ENCODE measurements at places on chromosomes 7 and 10.
A peak's percentile ranks its signal among the peaks of the same experiment; 100 is the strongest.

DNA sequence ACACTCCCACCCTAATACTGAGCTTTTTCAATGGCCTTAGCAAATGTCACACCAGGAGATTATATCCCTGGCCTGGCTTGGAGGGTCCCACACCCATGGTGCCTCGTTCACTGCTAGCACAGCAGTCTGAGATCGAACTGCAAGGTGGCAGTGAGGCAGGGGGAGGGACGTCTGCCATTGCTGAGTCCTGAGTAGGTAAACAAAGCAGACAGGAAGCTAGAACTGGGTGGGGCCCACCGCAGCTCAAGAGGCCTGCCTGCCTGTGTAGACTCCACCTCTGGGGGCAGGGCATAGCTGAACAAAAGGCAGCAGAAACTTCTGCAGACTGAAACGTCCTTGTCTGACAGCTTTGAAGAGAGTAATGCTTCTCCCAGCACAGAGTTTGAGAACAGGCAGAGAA is 338.9 kb upstream of the MBL2 start:
- no peak for DNase-seq

DNA sequence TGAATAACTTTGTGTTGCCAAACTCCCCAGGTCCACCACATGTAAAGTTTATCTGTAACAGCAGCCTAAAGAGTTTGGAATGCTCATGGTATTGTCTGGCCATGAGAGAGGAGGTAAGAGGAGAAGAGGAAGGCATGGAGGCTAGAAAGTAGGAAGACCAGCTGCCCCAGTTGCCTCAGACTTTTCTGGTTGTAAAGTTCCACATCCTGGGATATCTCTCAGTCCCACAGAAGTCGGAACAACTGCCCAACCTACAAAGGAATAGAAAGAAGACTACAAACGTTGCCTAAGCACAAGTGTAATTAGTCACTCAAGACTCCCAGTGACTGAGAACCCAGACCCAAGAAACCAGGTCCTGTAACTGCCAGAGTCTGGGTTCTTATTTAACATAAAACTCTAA is 47.3 kb downstream of the CREB3L2 start:
- peak; percentile 24 for DNase-seq

- no peak for DNase-seq
Measured at GRCh38 chr7:94556028-94556427, 46.4 kb downstream of the CASD1 start.

- DNase-seq, result peak; percentile 5
Measured at GRCh38 chr7:38839851-38840250, 69.1 kb downstream of the VPS41 start.

GRCh38 chr7:22962775-22963350 is 51.1 kb downstream of the HYCC1 start:
- DNase-seq, result peak; percentile 27

- DNase-seq, result peak; percentile 73
Measured at GRCh38 chr7:135558337-135558767, 635 bp downstream of the NUP205 start.

- no peak for DNase-seq
Measured at GRCh38 chr7:34772296-34772938, 114.4 kb downstream of the NPSR1 start.

DNA sequence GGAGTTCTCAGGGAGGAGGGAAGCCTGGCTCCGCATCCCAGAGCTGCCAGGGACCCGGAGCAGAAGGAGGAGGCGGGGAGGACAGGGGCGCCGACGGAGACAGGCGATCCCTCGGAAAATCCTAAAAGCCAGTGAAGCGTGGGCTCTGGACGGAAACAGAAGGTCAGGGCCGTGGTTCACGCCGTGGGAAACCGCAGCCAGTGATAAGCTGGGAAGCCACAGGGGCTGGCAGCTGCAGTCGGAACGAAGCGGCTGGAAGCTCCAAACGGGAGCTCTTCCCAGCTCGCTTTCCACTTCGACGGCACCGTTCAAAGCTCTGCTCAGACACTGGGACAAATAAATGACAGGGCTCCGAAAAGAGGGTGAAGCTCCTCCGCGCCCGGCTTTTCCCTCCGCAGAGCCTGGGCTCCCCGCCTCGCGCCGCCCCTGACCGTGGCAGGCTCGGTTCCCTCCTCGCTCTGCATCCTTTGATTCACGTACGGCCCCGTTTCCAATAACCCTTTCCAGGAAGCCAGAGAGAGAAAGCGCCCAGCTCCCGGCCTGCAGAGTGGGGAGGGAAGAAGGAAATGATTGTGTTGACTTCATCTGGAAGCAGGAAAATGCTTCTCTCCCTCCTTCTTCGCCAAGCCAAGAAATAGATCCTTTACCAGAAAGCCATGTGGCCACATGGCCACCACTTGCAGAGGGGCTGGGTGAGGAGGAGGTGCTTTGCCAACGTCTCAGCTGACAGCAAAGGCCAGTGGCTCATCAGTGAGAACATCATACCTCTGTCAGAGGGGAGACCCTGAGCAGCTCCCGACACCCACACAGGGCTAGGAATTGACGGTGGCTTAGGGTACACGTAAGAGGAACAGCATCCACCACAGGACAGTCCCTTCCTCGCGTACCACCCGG is 57.4 kb downstream of the ADRB1 start:
- DNase-seq, result peak; percentile 50

DNA sequence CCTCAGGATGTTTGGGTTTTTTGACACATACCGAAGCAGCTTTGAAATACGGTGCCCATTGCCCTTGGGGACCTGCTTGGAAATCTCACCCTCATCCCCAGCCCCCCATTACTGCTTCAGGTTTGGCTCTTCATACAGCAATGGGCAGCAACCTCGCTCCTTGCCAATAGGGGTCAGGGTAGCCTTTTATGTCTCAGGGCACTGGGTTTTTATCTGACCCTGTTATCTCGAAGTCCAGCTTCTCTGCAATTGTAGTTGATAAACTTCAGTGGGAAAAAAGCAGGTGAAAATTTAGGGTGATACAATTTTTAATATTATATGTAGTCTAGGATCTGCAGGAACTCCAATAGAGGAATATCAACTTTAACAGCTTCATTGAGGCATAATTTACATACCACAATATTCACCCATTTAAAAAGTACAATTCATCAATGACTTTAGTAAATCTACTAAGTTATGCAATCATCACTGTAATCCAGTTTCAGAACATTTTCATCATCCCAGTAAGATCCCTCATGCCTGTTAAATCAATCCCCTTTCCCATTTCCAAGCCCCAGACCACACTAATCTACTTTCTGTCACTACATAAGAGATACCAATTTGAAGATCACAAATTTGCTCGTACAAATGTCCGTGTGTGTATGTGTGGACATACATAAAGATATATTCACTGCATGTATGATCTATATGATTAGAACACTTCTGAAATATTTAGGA is 386.2 kb downstream of the KCNMA1 start:
- DNase-seq, result peak; percentile 71

DNA sequence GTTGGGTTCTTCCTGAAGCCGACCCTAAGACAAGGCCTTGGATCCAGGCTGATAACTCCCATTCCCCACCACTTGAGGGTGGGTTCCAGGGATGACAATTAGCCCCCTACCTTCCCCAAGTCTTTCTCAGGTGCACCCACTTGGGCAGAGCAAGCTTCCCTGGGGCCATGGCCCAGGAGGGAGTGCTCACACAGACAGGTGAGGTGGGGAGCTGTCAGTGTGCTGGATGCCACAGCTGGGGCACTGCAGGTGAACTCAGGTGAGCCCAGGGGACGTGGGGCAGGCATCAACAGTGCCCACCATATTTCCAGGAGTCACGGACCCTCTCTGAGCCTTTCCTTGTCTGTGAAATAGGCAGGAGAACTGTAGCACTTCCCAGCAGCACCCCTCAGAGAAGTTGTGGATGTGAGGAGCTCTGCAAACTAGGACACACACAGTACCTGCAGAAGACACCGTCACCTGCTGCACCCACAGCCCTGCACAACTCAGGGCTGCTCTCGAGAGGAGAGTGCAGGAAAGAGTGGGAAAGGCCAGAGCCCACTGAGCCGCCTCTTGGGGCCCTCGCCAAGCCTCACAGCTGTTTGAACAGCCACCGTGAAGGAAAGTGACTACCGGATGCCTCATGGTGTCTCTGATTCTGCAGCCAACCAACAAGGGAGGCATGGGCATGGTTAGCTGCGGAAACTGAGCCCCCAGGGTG is 17.9 kb downstream of the SH3PXD2A start:
- DNase-seq, result no peak

- DNase-seq, result no peak
Measured at GRCh38 chr10:129764011-129764900, 199.8 kb downstream of the EBF3 start.

DNA sequence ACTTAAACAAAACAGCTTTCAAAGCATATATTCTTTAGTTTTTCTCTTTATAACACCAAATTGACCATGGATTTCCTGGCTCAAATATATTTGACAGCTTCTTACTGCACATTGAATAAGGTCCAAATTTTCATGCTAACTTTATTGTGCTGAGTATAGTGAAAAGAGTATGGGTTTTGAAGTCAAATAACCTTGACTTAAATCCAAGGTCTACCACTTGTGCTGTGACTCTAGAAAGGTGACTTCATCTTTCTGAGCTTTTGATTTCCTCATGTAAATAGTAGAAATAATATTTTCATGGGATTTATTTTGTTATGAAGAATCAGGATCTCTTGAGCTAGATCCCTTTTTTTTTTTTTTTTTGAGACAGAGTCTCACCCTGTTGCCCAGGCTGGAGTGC is 139.4 kb upstream of the GPR22 start:
- DNase-seq, result no peak

- DNase-seq, result no peak
Measured at GRCh38 chr10:132904814-132905649, 37.3 kb downstream of the CFAP46 start.

GRCh38 chr7:120170834-120171233 is 102.1 kb upstream of the KCND2 start:
- no peak for DNase-seq

DNA sequence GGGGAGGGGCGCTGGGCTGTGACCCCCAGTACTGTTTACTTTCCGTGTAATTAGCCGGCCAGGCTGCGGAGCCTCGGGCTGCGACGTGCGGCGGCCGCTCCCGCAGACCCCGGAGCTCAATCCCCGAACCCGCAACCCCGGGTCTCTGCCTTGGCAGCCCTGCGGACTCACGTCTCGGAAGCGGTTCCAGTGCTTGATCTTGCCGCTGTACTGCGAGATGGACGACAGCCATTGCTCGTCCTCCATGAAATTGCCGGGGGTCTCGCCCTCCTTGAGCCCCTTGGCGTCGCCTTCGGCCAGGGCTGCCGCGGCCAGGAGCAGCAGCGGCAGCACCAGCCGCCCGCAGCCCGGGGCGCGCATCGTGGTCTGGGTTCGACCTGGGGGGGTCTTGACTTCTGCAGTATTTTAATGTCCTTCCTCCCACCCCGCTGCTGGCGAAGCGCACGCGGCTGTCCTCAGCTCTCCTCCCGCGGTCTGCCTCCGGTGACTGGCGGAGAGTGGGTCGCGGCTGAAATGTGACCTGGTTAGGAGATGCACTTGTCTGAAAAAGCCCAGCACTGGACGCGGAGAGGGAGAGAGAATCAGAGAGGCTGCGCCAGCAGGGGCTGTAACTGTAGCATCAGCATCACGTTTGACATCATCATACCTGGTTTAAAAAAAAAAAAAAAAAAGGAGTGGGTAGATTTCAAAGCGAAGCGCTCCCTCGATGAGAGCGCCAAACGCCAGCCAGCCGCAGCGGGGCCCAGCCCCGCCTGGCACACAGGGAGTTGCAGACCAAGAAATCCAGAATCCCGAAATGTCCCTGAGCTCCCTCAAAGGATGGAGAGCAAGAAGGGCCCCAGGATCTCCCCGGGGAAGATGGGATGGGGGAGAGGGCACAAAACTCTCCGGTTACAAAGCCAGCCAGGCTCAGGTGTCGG is at the start of gene SPOCK2:
TSS of gene SPOCK2 (minus strand) at position 583 of the 920 bp plus-strand sequence. CDS start at position 360, 223 bp downstream.
- no peak for DNase-seq

DNA sequence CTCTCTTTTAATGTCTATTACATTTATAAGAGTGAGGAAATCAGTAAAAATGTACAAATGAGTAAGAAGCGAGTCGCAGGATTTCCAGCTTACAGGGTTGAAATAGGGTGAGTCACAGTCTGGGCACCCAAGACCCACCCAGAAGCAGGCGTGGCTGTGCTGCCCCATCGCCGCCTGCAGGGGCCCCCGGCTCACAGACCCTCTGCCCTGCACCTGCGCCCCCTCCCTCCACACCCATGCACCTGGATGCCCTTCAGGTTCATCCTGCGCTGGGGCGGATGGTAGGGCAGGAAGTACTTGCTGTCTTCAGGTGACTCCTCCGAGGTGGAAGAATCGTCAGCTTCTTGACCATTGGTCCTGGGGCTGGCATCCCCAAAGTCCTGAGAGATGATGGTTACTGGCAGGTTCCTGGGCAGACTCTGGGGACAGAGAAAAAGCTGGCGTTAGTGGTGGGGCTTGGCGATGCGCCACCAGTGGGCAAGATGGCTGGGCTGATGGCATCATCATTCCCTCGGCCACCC is 90.2 kb upstream of the GNA12 start:
- DNase-seq, result peak; percentile 54

DNA sequence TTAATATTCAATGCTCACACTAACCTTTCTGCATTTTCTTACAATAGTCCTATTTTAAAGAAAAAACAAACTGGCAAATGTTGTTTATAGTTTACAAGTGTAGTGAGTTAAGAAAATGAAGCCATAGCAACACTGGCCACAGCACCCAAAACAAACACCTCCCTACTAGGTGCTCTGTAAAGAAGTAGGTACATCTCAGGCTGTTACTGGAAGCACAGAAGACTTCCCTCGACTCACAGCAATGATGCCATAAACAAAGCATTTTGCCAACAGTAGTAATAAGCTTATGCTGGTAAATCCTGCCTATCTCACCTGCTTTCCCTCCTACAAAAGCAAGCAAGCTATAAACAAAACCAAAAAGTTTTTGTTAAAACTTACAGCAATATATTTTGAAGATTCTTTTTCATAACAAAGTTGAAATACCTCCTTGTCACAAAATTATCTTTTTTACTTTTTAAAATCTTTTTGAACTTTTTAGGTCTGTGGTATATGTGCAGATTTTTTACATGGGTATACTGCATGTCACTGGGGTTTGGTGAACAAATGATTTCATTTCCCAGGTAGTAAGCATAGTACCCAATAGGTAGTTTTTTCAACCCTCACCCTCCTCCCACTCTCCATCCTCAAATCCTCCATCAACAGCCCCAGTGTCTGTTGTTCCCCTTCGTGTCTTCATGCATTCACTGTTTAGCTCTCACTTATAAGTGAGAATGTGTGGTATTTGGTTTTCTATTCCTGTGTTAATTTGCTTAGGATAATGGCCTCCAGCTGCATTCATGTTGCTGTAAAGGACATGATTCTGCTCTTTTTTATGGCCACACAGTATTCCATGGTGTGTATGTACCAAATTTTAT is 28.4 kb downstream of the COA1 start:
- no peak for DNase-seq

- peak; percentile 87 for DNase-seq
Measured at GRCh38 chr10:67884842-67885670, 600 bp downstream of the SIRT1 start.

DNA sequence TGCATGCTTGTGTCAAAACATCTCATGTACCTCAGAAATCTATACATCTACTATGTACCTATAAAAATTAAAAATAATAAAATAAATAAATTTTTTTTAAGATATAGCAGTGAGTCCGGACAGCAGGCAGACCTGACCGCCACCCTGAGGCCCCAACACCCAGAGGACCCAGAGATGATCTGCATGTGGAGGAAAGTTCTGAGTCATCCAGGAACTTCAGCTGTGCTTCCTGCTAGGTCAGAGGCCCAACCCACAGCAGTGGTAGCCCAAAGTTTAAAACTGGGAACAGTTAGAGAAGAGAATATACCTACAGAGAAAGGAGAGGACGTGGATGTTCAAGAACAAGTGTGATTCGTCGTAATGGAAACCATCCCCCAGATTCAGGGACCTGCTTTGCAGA is 683.7 kb upstream of the NRP1 start:
- no peak for DNase-seq

Data from EH (cell line).